ENCODE measurements at places on chromosomes 4 and X. TPM values are rescaled to one million over a fixed set of nuclear protein-coding genes. Genes with fewer than 3 reads are reported as not detected.

SLIT2 gene
- total RNA-seq, result 128 TPM

TBX22 gene
- total RNA-seq, result not detected

AFM gene
- not detected for total RNA-seq

ASB12 gene
- total RNA-seq, result not detected

ANKRD37 gene
- total RNA-seq, result 12.7 TPM

STBD1 gene
- total RNA-seq, result 0.79 TPM

CFAP299 gene
- total RNA-seq, result not detected
